ENCODE measurements at places on chromosomes 4 and X.

DNA sequence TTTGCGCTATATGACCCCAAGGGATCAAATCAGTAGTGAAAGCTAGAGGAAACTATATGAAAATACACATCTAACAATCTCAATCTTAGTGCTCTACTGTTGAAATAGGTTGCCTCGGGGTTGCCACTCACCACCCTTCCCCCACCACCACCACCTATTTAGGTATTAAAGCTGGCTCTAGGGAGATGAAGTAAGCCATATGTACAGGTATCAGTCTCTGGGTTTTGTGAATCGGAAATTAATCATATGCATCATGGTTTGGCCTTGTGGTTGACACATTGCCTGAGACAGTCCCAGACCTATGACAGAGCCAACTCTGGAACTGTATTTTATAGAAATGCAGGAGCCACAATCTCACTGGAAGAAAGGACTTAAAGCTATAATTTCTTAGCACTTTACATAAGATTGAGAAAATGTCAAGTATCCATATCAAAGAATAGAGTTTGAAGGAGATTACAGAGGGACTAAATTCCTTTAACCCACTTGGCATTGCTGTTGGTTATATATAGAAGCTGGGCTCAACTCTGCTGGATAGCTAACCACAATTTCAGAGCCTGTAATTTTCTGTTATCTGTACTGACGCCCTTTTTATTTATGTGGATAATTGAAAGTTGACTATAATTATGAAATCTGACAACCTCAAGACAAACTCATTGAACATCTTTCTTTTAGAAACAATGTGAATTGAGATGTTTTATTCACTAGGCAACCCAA lies 26.7 kb upstream of the BMP2K start:
- ATAC-seq = no peak

DNA sequence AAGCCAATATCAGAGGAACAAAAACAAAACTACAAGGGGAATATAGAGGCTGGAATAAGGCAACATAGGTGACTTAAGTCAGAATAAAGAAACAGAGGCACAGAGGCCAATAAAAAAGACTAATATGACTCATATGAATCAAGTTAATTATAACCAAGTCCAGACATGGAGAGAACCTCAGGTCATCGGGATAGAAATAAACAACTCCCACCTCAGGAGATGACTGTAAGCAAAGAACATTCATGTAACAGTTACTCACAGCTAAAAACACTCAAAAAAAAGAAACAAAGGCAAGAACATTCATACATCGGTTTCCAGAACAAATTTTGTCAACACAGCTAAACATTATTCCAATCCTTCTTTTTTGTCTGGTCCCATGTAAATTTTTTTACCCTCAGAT lies 60.3 kb upstream of the RXFP1 start:
- no peak for ATAC-seq

DNA sequence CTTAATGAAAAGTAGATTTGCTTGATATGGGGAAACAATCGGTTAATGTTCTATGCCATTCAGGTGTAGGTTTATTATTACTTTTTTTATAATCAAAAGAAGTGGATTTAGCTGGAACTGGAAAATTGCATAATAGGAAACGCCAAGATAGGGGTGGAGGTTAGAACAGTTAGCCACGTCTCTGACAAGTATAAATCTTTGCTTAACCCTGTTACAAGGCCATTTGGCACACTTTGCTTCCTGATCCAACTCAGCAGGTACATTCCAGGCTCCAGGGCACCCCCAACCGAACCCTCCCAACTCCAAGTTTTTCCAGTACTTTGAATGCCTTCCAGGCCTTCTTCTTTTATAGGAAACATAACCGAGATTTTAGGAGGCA lies 50.6 kb upstream of the ACSL4 start:
- ATAC-seq = no peak

DNA sequence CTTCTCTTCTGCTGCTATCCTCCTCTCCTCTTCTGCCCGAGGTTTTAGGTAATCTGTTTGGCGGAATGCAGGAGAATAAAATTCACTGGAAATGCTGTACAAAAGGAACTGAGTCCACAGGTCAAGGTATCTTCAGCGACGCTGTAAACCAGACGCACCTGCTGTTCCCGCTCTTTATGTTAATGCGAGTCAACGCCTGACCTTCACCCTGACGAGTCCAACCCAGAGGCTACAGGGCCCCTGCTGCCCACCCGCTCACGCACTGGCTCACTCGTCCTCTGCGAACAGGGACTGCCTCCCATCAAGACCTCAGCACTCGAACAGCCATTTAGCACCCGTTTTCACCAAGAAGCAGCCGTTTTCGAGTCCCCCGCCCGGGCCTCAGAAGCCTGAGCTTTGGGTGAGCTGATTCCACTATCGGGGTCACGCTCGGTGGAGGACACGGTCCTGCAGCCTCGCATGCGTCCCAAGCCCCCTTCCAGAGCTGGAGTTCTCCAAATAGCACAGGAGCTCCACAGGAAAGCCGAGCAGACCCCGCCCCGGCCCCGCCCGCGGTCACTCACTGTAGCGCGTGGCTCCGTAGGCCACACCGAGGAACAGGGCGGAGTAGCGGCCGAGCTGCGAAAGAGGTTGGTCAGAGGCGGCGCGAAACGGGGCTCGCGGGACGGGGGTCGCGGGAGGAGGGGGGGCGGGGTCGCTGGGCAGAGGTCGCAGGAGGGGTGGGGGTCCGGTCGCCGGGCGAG lies 556 bp downstream of the ATP5ME start:
- ATAC-seq = peak; percentile 23

- no peak for ATAC-seq
These were observed 448.7 kb downstream of the MID1IP1 start for GRCh38 chrX:39249999-39250398.

DNA sequence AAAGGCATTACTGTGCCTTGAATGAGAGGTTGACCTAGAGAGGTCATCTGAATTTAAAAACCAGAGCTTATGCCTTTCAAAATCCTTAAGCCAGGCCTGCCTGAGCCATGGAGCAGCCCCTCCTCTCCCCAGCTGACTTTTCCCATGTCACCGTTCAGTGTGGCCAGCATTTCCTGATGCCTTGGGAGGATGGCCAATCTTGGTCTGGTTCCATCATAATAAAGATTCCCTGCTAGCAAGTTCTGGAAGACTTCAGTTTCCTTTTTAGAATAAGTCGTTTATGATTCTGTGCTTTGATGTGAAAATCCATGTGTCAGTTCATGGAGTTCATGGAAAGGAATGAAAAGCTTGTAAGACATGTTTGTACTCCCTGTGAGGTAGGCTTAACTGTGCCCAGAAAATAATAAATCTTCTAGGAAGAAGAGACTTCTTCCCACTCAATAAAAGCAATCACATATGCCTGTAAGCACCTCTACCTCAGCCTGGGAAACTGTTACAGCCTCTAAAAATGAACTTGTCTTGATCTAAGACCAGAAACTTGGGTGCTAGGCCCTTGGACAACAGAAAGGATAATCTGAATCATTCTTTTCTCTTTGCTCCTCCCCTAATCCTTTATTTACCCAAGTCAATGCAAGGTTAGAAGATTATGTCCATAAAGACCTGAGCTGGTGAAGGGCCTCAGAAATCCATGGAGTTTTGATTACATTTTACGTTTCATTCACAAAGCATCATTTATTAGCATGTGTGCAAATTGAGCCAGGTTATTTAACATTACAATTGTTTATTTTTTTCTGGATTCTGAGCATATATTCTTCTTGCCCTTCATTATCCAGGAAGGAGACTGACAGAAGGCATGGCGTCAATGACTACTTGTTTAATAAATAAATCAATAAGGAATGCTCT lies 84.0 kb upstream of the TBC1D9 start:
- ATAC-seq = no peak

GRCh38 chrX:134544513-134545151 lies 84.7 kb downstream of the HPRT1 start:
- no peak for ATAC-seq

GRCh38 chr4:146582864-146583263 lies 55.8 kb upstream of the POU4F2 start:
- ATAC-seq = no peak

GRCh38 chr4:76535603-76536372 lies 100.8 kb downstream of the SHROOM3 start:
- ATAC-seq = peak; percentile 58

DNA sequence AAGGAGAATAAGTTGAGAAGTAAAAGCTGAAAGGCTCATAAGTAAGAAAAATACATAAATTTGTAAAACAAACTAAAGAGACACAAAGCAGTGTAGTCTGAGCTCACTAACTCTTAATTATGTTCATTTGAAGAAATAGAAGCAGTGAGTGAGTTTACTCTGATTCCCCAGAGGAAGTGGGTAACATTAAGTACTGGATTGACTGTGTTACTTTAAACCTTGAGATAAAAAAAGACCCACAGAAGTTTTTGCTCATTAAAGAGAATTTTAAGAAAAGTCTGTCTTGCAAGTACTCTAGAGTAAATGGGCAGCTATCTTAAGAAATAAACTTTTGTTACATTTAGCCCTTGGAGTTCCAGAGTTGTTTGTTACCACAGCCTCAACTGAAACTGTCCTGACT lies 2466.9 kb downstream of the PCDH7 start:
- no peak for ATAC-seq

DNA sequence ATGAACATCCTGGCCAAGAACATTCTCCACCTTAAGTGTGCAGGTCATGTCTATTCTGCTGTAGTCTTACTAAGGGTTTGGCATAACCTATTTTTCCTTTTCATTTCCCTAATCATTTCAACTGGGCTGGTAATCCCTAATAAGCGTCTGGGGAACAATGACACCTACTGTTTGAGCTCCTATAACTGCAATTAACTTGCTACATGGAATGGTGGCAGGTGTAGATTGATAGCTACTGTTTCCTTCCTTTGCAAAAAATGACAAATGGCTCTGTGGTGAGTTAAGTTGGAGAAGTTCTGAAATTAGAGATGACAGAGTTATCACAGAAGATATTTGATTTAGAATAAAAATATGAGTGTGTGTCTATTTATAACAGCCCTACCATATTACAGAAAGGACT lies 104.5 kb upstream of the NAP1L5 start:
- ATAC-seq = no peak

GRCh38 chrX:9122519-9123245 lies 88.8 kb upstream of the FAM9B start:
- no peak for ATAC-seq

DNA sequence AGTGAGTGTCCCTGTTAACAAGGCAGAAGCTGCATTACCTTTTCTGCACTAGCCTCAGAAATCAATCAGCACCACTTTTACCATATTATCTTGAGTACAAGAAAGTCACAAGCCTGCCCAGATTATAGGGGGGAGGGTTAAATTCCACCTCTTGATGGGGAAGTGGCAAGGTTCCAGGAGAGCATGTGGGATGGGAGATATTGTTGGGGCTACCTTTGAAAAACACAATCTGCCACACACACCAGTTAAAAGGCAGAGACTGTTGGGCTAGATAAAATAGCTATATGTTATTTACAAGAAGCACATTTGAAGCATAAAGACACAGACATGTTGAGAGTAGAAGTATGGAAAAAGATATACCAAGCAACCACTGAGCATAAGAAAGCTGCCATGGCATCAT lies 6.6 kb upstream of the AVPR2 start:
- ATAC-seq = no peak

- no peak for ATAC-seq
These were observed 187.6 kb downstream of the TSPAN5 start for GRCh38 chr4:98470831-98471230.

- no peak for ATAC-seq
These were observed 70.2 kb upstream of the BCOR start for GRCh38 chrX:40167850-40168479.

- peak; percentile 81 for ATAC-seq
These were observed 41.2 kb downstream of the SH3RF1 start for GRCh38 chr4:169229571-169230028.

GRCh38 chrX:118495958-118496762 lies 545 bp downstream of the DOCK11 start:
- ATAC-seq = peak; percentile 20

GRCh38 chrX:149374751-149375150 lies 130.4 kb downstream of the IDS start:
- ATAC-seq = no peak

DNA sequence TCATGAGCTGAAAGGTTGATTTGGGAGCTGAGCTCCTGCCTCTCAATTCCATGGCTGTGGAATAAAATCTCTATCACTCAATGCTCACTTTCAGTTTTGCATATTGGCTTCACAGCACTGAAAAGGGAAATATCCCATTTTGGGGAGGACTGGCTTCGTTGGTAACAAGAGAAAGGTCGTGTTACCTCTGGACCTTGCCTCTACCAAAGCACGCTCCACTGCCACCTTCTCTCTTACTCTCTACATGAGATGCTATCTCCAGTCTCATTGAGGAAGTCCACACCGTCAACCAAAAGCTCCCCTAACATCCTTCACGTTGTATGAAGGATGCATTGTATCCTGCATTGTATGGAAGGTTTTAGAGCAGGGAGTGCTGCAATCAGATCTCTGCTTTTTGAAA lies 195.0 kb upstream of the LDB2 start:
- no peak for ATAC-seq

- peak; percentile 82 for ATAC-seq
These were observed 190.6 kb downstream of the CEP135 start for GRCh38 chr4:56139241-56139827.

GRCh38 chr4:35541146-35541887 lies 703.0 kb downstream of the ARAP2 start:
- no peak for ATAC-seq

GRCh38 chr4:48772556-48772955 lies 7.5 kb downstream of the FRYL start:
- no peak for ATAC-seq

DNA sequence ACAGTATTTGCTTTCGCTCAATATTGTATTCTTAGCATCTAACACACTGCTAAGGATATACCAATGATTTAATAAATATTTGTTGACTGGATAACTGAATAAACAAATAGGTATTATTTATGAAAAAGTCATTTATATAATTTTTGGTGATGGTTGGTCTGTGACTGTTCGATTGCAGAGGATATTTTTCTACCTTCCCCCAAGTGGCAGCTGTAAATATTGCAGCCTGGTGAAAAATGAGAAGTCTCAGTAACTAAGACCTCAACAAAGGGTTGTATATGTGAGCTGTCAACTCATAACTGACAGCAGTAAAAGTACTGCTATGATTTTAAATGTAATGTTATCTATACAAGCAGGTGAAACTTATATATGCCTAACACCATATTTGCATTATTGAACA lies 36.0 kb downstream of the HTR2C start:
- ATAC-seq = peak; percentile 65

DNA sequence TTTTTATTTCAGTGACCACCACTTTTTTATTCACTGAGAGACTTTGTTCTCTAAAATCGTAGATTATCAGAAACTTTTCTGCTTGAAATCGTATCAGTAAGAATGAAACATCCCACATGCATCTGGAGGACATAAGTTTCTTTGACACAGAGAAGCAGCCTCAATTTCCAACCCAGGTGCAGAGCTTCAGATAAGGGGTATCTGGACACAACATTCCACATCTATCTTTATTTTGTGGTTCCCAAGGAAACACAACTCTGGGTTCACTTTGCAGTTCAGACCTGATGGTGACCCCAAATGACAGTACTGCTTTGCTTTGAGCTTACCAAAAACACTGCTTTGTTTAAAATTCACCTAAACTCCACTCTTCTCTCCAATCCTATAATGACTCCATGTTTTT lies 1.3 kb upstream of the CLCN5 start:
- ATAC-seq = no peak

GRCh38 chrX:9832811-9833210 lies 46.6 kb downstream of the SHROOM2 start:
- no peak for ATAC-seq

GRCh38 chr4:13750594-13750993 lies 123.1 kb upstream of the BOD1L1 start:
- no peak for ATAC-seq

GRCh38 chrX:7153231-7153630 lies 5.3 kb upstream of the PUDP start:
- ATAC-seq = no peak

- no peak for ATAC-seq
These were observed 1.0 kb upstream of the PGRMC1 start for GRCh38 chrX:119235051-119235511.

- no peak for ATAC-seq
These were observed 5.3 kb downstream of the MYL5 start for GRCh38 chr4:679629-680028.

All from SK-N-SH treated with all-trans-retinoic acid at 6 μM for 48 hours (cell line).